ENCODE measurements at places on chromosomes 11 and 22.

DNA sequence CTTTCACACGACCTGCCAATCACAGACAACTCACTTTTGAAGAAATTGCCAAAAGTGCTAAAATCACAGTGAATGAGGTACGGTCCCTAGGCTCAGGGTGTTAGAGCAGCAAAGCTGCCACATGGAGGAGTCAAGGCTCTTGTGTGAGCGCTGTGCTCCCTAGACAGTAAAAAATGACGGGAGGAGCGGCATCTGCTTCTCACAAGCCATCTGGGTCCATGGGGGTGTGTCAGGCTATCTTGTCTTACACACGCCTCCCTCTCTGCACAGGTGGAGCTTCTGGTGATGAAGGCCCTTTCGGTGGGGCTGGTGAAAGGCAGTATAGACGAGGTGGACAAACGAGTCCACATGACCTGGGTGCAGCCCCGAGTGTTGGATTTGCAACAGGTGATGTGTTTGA is 14.8 kb downstream of the PSMD13 start:
- no peak for DNase-seq

DNA sequence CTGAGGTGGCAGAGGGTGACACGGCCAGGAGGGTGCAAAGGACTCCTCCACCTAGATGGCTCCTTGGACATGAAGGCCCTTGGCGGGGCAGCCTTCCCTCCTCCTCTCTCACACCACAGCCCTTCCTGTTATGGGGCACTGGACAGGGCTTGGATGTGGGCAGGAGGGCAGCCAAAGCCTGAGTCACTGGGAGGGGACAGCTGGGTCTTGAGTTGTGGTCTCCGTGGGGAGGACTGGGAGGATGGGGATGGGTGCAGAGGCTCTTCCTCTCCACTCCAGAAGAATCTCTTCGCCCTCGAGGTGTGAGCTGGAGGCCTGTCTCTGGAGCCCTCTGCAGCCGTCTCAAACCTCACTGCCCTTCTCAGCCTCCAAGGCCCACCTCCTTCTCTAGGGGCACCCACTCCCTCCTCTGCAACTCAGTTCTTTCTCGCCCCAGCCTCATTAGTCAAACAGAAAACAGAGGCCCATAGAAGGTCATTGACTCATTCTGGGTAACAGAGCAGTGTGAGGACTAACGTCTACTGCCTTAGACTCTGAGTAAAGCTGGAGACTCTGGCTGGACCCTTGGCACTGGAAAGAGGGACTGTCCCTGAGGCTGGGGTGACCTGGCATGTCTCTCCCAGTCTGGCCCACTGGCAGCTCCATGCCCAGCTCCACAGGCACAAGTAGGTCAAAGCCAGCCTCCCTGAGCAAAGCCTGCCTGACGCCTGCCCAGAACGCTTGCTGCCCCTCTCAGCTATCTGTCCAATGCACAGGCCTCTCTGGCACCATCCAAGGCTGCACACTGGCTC is 47.5 kb upstream of the CDON start:
- DNase-seq: no peak

DNA sequence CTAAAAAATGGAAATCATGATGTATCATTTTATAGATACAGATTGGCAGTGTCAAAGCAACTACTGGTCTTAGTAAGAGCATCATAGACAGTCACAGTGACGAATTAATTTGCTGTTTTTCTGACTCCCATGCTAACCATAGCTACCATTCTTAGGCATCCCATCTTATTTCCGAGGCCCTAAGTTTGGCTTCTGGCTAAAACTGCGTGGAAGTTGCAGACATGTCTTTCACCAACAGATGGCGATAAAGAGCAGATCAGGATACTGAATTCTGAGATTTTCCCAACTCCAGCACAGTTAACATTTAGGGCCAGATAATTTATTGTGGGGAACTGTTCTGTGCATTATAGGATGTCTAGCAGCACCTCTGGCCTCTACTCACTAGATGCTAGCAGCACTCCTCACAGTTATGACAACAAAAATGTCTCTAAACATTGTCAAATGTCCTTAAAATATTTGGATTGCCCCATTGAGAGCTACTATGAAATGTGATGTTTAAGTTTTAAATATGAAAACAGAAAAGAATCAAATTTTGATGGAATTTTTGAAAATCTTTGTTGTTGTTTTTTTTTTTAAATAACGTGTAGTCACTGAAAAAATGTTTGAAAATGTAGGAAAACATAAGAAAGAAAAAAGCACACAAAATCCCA is 16.3 kb downstream of the OR2AG2 start:
- no peak for DNase-seq

- DNase-seq: no peak
These were observed 10.9 kb upstream of the GAL start for GRCh38 chr11:68673306-68673945.

DNA sequence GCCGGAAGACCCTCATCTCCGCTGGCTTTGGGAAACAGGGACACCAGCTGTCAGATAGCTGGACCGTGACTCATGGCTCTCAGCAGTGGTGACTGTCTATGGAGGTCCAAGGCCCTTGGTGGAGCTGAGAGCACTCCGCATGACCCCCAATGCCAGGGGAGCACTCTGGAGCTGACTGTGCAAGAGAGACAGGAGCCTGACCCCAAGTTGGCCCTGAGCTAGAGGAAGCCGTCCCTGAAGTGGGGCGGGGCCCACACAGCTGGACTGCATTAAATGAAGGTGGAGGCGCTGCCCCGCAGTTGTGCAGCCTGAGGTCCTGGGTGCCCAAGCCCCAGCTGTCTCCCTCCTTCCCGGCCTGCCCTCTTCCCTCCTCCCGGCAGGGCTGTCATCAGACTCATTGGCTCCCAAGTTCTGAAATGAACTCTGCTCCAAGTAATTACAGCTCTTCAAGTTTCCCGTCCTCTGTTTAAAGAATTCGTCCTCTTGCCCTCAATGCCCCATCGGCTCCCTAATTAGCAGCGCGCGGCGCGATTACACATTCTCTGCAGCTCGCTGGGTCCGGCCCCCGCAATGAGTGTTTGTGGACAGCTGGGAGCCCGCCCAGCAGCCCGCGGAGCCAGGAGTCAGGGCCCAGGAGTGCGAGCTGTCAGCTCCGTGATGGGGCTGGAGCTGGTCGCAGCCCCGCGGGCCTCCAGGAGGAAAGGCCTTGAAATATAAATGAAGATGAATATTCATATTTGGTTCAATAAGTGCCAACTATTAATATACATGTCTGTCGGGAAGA is 93.2 kb upstream of the LMO1 start:
- no peak for DNase-seq

DNA sequence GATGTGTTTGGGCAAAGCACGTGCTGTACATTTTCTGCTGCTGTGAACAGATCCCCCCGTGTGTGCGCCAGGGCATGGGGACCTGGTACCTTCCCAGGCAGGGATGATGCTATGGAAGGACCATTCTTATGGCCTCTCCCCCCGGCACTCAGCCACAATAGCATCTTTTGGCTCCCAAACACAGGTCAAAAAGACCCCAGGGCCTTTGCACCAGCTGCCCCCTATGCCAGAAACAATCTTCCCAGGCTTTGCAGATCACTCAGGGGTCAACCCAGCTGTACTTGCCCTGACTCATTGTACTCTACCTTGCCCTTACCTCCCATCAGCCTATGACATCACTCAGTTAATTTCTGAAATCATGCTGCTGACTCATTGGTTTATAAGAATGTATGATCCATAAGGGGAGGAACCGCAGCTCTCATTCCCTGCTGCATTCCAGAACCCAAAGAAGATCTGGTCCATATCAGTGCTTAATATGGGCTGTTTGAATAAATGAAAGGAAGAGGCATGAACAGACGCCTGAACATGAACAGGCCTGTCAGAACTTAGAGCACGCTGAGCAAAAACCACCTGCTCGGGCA is 100.7 kb downstream of the CELSR1 start:
- DNase-seq: no peak

DNA sequence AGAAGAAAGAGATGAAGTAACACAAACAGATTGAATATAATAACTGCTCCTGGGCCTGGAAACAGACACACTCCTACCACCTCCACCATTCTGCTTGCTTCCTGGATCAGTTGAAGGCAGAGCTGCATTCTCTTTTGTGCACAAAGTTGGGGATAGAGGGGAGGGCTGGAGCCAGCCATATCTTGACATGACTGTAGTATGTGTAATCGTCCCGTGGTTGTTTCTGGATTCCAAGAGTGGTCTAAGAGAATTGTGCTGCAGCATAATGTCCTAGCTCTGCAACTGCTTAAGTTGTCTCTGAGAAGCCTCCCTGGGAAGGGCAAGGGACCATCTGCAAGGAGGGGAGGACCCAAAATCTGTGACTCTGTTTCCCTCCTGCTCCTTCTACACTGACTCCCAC is 3.2 kb downstream of the CRY2 start:
- DNase-seq: no peak

GRCh38 chr11:7905961-7906429 is 25.1 kb downstream of the OR10A6 start:
- no peak for DNase-seq

DNA sequence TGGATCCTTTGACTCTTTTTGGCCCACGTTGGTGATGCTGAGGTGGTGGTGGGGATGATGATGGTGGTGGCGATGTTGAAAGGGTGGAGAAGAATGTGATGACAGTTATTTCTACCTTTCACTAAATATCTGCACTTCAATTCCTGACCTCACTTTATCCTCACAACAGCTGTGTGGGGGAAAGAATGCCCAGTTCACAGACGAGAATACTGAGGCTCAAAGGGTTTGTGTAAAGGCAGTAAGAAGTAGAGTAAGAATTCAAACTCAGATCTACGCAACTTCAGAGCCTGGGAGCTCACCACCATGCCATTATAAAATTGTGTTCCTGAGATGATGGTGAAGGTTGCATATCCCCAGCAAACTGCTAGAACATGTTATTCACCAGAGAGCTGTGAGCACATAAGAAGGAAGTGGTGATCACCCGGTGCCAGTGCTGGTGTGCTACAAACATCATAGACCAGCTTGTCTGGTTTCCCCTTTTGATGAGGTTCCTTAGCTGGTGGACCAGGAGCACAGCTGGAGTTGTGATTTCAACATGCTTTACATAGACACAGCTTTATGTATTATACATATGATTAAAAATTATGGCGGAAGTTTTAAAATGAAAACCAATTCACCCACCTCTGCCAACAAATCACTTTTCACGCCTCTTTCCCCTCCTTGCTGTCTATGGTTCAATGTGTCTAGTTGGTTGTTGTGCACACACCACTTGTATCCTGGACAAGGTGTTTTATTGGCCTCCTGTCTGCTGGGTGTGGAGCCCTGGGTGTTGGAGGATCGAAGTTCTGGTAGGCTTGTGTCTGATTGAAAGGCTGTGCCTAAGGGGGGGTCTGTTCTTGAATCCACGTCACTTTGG is 6.2 kb downstream of the ST14 start:
- no peak for DNase-seq

DNA sequence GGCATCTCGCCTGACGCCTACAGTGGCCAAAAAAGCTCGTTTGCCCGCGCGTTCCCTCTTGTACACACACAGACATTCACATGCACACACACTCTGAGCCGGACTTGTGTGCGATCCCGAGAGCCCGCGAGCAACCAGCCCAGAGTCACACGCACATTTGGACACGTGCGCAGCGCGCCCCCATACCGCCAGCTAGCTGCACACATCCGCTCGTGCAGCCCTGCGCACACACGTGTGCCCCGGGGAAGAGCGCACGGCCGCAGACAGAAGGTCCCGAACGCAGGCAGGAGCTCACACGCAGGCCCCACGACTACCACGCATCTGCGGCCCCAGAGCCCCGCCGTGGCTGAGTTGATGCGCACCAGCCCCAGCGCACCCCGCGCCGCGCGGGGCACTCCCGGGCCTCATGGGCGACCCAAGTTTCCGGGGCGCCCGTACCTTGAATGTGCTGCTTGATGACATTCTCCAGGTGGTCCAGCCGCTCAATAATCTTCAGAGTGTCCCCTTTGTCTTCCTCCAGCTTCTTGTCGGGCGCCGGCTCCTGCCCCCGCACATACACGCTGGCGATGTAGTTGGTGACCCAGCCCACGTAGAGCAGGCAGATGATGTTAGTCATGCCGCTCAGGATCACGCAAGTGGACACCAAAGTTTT is 758 bp downstream of the GALNT18 start:
- peak; percentile 35 for DNase-seq

GRCh38 chr11:66026017-66026529 is at the start of gene CATSPER1:
TSS of gene CATSPER1 (minus strand) at chr11:66026479. CDS start at chr11:66026379, 100 bp downstream.
- no peak for DNase-seq

GRCh38 chr11:75248924-75249256 is 8.3 kb downstream of the TPBGL start:
- DNase-seq: no peak

DNA sequence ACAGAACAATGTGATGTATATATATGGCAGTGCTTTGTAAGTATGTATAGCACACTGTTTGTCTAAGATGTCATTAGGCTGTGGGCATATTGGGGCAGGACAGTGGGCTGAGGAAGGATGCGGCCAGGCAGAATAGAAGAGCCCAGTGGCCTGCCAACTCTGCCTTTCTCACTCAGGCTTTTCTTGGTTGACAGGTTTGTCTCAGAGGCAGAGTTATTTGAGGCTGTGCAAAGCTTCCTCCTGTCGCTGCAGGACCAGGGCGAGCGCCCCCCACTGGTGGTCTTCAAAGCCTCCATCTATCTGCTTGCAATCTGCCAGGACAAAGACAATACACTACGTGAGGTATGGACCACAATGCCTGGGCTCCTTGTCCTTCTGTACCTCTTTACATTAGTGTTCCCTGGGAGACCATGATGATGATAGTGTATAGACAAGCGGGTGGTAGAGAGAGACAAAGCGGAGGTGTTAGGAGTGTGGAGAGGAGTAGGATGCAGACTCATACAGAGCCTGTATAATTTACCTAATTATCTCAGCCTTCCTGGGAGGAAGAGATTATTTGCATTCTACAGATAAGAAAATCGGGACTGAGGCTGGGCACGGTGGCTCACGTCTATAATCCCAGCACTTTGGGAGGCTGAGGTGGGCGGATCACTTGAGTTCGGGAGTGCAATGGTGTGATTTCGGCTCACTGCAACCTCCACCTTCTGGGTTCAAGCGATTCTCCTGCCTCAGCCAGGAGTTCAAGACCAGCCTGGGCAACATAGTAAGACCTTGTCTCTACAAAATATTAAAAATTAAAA is 37.3 kb upstream of the CCDC134 start:
- DNase-seq: no peak

GRCh38 chr11:11324090-11324489 is 29.0 kb downstream of the CSNK2A3 start:
- DNase-seq: no peak

Measured in activated T-cell treated with anti-CD3 and anti-CD28 coated beads for 48 hours (primary cell).